Hepatic stellate cell (primary cell): ENCODE measurements at places on chromosomes 6 and 20.

DNA sequence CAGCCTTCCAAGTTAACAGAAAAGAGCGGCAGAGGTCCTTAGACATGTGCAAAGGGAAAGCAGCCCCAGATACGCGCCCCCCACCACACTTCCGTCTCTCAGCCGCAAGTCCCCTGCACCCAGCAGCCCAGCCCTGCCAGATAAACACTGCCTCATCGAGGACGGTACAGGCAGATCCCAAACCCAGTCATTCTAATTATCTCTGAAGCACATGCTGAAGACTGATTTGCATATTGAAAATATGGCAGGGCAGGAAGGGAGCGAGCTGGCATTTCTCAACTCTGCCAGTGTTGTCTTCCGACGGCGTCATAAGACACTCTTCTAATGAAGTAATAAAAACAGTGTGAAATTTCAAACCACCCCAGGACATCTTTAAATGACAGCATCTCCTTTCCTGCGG, 122.8 kb upstream of the CDH4 start:
- no peak for DNase-seq

GRCh38 chr6:34654061-34654710, 42.4 kb downstream of the ILRUN start:
- no peak for DNase-seq

- no peak for DNase-seq
Observed at GRCh38 chr6:166687070-166687878, 60.2 kb upstream of the RPS6KA2 start.

- no peak for DNase-seq
Observed at GRCh38 chr20:44104798-44105517, 82.0 kb downstream of the JPH2 start.

GRCh38 chr6:106490030-106490429, 129.5 kb downstream of the CRYBG1 start:
- DNase-seq, result no peak

GRCh38 chr6:77072694-77073409, 390.4 kb downstream of the HTR1B start:
- DNase-seq, result no peak

- DNase-seq, result peak; percentile 93
Observed at GRCh38 chr6:2999618-3000557, at the start of gene NQO2. NQO2 (plus strand) TSS chr6:2999894; CDS start chr6:3006553, 6,659 bp downstream.

- no peak for DNase-seq
Observed at GRCh38 chr20:58702161-58702510, 9.5 kb downstream of the NPEPL1 start.

DNA sequence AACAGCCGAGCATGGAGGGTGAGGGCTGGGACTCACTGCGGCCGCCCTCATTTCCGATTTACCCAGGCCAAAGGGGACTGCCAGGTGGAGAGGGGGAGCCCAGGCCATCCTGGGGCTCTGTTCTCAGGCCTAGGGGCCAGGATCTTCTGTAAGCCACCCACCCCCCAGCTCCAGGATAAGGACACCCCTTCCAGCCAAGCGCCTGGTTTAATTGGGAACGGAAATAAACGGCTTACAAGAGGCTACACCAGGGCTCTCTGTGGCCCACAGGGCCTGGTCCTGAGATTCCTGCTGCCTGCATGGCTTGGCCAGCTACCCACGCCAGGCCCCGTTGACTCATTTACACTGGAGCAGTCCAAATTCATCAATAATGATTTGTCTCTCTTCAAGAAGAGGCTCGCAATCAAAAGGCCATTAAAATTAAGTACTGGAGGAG, 68.1 kb upstream of the TOP1 start:
- DNase-seq, result no peak

- DNase-seq, result no peak
Observed at GRCh38 chr6:38146021-38146733, 326.6 kb downstream of the ZFAND3 start.

- no peak for DNase-seq
Observed at GRCh38 chr20:14820771-14821170, 483.4 kb upstream of the FLRT3 start.

- no peak for DNase-seq
Observed at GRCh38 chr20:39489986-39490560, 527.9 kb downstream of the DHX35 start.

DNA sequence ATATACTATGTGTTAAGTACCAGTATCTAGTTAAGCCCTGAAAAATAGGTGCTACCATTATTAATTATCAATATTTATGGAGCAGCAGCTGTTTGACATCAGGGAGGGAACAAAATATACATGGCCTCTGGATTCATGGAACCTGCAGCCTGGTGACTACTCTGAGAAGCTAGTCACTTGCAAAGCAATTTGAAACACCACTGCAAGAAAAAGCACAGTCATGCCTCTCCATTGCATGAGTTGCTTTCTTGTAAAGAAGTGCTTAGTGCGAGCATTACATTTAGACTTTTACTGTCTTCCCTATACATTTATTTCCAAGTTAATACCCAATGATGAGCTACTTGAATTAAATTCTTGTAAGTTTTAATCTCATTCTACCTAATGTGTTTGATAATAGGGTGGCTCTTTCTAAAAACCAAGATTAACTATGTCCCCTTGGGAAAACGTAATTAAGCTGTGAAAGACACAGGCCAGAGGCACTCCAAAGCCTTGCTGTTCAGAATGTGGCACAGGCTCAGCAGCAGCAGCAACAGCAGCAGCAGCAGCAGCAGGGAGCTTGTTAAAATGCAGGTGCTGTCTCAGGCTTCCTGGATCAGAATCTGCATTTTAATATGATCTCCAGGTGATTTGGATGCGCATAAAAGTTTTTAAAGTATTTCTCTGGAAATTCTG, 83.6 kb downstream of the PFDN4 start:
- DNase-seq, result no peak

GRCh38 chr6:170206317-170206621, 84.6 kb downstream of the DLL1 start:
- no peak for DNase-seq

DNA sequence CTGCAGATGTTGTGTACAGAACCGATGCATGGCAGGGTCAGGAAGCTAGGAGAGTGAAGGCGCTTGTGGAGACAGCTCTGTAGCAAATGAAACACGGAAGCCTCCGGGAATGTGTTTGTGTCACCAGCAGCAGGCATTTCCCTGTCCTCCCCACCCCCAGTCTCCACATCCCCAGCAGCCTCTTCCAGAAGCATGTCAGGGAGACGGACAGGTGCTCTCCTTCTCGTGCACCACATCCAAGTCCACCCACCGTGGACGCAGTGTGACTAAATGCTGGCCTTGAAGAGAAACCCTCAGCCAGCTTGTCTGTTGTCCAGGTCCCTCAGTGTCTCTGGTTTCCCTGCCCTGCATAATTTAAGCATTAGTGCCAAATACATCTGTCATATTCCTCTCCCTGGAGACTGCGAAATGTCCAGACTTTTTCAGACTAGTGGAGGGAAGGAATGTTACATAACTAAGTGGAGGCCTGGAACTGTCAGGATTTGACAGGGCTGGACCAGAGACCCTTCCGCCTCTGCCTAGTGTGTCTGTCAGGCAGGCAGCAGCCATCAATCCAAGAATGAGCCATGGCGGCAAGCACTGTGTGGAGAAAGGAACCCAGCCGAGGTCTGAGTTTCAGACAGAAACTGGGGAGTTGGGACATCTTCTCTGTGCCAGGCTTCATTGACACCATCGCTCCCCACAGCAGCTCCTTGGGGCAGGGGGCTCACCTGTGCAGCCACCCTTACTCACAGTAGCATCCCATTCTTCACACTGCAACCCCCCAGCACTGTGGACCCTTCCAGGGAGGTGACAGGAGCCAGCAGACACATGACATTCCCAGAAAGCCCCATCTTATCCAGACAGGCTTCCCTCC, 26.6 kb upstream of the PI16 start:
- peak; percentile 62 for DNase-seq

GRCh38 chr6:53479871-53480270, 65.0 kb downstream of the GCLC start:
- DNase-seq, result no peak

DNA sequence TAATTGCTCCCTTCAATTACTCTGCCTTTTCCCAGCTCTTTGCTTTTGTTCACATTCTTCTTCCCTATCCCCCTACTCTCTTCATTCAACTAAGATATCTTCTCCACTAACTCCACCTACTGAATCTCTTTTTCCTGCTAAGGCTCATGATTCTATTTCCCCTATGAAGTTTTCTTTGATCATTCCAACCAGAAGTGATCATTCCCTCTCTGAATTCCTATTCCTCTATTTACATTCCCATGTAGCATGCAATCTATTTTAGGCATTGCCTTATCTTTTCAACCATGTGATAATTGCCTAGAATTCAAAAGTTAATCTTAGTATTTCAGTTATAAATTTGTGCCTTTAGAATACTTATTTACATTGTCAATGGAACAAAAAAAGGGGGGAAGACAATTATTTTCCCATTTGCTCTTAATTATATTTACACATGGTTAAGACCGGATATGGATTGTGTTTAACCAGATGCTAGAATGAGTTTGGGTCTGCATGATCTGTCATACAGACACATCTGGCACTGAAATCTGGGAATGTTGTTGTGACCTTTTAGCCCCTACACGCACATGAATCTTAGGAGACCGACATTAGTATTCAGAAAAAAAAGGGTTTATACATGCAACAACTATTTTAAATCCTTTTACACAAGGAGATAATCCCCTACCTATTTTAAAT, 20.8 kb downstream of the MOXD1 start:
- DNase-seq, result no peak

- DNase-seq, result no peak
Observed at GRCh38 chr6:17621003-17621402, 20.9 kb downstream of the FAM8A1 start.

DNA sequence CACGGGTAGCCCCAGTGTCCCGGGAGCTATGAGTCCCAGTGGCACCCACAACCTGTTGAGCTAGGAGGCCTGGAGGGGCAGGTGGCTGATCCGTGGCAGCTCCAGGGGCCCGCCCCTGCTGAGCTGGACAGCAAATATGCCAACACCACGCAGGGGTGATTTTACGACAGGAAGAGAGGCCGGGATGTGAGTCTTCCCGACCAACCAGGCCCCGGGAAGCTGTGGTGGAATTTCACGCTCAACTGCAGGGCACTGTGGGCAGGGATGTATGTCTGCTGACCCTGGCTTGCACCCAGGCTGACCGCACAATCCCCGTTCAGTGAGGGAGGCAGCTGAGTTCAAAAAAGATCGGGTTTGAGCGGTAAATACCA, 183.9 kb downstream of the ERMARD start:
- no peak for DNase-seq

GRCh38 chr6:167266830-167267555, 24.1 kb upstream of the UNC93A start:
- no peak for DNase-seq

GRCh38 chr6:134211297-134211696, 106.6 kb downstream of the SGK1 start:
- no peak for DNase-seq

DNA sequence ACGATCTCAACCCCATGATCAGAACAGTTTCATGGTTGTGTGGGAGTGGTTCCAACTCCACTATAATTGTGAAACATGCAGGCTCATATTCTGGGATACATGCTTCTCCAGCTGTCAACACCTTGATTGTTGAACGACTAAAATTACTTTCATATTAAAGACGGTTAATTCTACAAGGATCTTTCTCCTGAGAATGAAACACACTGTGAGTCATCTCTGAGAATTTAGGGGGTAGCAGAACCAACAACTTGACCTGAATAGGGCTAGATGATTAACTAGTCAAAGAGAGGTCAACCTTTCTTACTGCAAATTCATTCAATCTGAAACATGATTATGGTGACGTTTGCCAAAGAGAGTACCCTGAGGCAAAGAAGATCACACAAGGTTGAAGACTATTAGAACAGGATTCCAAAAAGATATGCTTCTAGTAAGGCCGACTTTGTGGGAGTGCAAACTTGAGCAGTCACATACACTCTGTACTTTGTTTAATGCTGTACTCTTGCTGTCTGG, 175.2 kb upstream of the CITED2 start:
- DNase-seq, result no peak

- DNase-seq, result no peak
Observed at GRCh38 chr6:122042960-122043735, 356.3 kb upstream of the HSF2 start.

DNA sequence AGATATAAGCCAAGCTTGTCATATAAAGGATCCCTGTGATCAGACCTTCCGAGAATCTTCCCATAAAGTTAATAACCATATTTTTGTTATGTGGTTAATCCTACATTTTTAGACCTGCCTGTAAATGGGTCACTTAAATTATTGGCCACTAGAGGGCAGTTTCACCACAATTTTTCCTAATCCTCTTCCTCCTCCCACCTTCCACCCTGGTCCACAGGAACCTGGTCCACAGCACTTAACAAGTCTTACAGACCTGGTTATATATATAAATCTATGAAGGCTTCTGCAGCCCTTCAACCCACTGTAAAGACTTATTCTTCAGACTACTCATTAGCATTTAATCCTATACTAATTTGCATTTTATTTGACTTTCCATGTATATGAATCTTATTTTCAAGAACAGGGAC, 28.3 kb downstream of the MRS2 start:
- peak; percentile 51 for DNase-seq

DNA sequence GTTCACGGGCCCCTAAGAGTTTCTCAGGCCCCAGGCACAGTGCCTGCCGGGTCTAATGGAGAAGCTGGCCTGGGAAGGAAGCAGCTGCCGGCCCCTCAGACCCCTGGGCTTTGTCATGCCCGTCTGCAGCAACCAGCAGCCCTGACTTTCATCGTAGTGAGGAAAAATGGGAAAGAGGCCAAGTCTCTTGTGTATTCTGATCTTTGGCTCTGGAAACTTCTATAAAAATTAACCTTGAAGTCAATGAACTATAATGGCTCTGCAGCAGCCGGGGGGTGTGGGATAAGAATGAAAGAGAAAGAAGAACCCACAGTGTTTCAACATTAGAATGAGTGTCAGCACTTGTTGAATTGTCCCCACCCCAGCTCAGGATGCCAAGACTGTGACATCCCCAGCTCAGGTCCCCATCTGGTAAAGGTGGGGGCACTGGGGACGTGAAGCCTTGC, 12.9 kb downstream of the TGM2 start:
- DNase-seq, result peak; percentile 82

DNA sequence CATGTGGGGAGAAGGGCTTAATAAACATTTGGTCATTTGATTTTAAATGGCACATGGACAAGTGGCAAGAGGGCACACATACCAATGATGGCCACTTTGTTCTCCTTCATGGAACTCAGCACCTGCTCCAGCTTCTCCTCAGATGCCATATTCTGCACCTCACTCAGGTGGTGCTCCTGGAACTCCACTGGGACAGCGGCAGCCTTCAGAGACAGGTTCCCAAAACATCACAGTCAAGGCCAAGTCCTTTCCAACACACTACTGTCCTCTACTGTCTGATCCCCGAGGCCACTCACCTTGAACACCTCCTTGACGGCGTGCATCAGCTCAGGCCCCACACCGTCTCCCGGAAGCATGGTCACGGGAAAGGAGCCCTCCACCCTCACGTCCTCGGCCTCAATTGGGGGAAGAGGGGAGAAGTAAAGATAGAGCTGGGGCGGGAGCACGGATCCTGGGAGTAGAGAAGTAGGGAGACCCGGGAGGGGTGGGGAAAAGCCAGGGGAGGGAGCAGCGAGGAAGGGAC, 591 bp downstream of the IDH3B start:
- no peak for DNase-seq

- DNase-seq, result no peak
Observed at GRCh38 chr6:104957301-104958177, 632 bp downstream of the LIN28B start.

GRCh38 chr6:37705239-37706051, 7.8 kb upstream of the MDGA1 start:
- peak; percentile 93 for DNase-seq
